ENCODE measurements at places on chromosomes 7 and 10.

DNA sequence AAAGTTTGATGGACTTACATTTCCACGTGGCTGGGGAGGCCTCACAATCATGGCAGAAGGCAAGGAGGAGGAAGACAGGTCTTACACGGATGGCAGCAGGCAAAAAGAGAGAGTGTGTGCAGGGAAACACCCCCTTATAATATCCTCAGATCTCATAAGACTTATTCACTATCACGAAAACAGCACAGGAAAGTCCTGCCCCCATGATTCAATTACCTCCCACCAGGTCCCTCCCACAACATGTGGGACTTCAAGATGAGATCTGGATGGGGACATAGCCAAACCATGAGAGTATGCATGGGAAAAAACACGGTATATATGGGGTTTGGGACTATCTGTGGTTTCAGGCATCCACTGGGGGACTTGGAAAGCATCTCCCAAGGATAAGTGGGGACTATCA lies 78.0 kb downstream of the PLXNA4 start:
- ATAC-seq, result no peak

- no peak for ATAC-seq
These were observed 119.8 kb upstream of the NPVF start for GRCh38 chr7:25348104-25348503.

DNA sequence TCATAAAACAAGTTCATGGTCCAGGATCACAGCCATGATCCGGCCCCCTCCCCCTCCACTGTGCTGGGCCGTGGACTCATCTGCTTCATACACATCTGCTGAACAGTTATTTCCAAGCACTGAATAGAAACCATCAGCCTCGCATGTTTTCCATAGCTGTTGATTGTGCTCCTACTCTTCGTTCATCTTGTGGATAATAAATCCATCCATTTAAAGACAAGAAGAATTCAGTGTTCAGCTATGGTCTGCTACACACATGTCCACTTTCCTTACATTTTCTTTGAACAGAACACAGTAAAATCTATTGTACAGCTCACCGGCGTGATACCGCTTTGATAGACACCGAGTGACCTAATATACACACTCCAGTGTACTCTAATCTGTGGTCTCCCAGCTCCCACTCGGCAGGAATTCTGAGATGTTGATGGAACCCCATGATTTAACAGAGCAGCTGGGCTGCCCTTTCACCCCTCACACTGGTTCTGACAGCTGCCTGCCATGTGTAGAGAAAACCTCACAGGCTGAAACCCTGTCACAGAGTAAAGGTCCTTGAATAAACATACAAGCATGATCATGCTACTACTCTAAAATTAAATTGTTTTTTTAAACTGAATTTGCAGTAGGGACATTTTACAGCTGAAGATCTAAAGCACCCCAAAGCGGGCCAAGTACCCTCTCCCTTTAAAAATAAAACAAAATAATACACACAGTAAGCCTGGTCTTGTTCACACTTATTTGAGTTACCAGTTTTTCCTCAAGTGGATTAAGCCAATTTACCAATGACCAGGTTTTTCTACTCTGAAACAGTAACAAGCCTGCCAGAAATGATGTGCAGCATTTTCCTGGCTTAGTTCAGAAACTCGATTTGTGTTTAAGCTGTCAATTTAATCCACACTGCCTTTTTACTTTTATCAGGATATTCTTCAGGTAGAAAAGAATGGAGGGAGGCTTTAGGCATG lies 95.1 kb upstream of the FZD1 start:
- ATAC-seq, result no peak

GRCh38 chr7:98509836-98510235 lies 107.2 kb upstream of the NPTX2 start:
- ATAC-seq, result no peak

DNA sequence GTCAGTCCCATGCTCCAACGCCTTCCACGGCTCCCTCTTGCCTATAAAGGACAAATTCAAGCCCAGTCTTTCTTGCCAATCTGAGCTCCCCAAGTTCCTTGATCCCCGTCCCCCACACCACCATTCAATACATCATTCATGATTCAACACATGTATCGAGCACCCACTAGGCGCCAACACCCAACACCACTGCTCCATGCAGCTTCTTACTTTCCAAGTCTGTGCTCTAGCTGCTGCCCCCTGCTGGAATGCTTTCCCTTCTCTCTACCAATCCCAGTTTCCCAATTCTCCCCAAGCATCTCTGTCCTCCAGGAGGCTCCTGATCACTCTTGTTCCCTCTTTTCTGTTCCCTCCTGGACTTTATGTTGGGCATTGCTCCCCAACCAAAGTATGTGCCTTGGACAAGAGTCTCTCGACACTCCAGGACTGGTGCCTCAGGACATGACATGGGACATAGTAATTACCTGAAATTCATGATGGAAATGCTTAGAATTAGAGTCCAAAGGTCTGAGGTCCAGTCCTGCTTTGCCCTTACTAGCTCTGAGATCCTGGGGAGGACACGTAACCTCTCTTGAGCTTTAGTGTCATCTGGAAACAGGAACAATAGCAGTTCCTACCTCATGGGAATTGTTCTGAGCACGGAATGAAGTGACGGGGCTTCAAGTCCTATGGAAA lies 172.7 kb downstream of the NEURL1 start:
- no peak for ATAC-seq

DNA sequence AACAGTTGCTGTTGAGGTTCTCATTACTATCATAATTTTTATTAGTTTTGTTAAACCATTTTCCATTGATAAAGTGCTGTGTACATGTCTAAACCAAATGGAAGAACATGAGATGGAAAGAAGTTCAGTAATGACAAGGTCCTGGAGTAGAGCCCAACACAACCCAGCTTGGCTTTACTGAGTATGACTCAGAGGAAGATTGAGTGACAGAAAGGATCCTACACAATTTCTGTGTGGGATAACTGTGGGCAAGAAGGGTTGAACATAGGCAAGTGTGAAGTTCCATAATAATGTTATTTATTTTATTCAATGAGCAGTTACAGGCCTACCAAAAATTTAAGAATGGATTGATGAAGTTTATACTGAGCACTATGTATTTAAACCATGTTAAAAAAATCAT lies 15.9 kb downstream of the PRKG1 start:
- ATAC-seq, result no peak

DNA sequence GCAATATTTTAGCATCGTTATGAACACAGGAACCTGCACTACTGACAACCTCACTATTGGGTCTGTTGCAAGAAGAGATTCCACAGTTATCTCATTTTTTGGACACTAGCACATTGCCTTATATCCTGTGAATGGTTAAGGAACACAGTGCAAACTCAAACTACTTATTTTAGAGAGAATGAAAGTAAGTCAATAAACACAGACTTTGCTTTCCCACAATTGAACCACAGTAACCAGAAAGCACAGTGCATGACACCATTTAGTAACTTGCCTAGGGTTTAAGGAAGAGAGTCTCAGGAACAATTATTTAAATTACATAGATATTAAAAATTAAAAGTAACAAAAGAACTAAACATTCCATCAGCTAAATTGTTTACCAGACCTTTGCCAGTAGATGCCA lies 468.8 kb downstream of the ZWINT start:
- ATAC-seq, result no peak

All from activated CD4-positive, CD25-positive, alpha-beta regulatory T cell treated with anti-CD3 and anti-CD28 coated beads, Interleukin-2, amount 50 U/mL, for 24 hours (primary cell).